Bronchial epithelial cell (primary cell): ENCODE measurements at places on chromosomes 13 and 19.

DNA sequence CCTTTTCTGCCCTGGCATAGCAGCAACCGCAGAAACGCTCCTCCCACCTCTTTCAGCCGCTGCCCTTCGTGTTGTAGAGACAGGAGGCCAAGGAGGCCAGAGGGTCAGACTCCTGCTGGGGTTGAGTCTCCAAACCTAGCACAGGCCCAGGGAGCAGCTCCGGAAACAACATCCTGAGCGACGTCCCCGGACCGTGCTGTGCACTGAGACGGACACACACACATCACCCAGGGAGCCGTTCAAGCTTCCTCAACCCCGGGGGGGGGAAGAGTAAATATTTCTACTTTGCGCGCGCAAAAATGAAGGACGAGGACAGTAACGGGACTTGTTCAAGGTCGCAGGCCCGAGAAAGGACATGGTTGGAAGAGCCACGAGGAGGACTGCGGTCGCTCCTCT, 657 bp downstream of the ZNF550 start:
- peak; percentile 8 for DNase-seq

GRCh38 chr19:50520822-50521465, 7.2 kb upstream of the ASPDH start:
- DNase-seq: no peak

- DNase-seq: peak; percentile 100
These were observed 380.8 kb downstream of the KCNRG start for GRCh38 chr13:50396001-50396400.

DNA sequence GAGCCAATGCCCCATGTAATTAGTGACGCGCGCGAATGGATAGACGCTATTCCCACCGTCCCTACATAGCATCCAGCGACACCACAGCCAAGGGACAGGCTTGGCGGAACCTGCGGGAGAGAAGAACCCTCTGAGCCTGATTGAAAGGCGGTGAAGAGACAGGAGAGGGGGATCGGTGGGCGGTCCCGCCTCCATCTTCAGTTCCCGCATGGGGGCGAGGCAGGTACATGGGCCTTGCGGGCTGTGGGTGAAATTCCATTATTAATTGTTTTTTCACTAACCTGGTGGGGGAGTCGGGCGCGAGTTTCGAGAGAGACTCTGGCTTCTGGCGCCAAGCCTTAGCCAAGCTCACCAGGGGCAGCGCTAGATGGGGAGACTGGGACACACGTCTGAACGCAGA, 8.4 kb upstream of the TEX101 start:
- DNase-seq: no peak

- peak; percentile 17 for DNase-seq
These were observed 27.9 kb downstream of the RCBTB2 start for GRCh38 chr13:48505012-48505411.

- peak; percentile 76 for DNase-seq
These were observed 194.5 kb downstream of the KATNAL1 start for GRCh38 chr13:30112602-30113435.

DNA sequence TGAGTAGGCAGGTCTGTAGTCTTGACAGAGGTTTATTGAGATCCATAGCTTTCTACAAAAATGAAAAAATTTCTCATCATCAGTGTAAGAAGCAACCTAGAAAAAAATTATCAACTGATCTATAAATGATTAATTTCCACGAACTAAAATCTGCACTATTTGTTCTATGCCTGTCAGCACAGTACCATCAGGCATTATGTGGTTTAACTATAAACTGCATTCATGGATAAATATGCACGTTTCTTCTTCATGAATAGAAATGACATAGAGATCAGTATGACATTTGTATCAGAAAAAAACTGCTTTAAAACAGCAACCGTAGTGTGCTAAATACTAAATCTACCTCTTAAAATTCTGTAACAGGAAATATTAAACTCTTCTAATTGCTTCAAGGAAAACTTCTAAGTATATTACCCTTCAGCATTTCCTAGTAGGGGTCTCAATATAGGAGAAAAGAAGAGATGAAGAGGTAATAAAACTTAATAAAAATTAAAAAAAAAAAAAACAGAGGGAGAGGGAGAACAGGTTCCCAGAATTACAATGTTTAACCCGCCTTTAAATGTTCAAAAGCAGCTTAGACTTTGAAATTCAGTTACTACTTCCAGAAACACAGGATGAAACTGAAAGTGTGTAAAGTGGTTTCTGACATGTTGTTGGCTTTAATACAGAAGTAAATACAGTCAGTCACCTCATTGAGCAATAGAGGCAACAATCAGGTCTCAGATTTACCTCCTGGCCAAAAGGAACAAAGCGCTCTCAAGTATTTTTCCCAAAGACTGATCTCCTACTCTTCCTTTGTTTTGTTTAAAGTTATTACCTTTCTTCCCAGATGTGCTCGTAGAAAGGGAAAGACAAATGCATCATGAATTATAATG, 144.4 kb downstream of the DIAPH3 start:
- peak; percentile 73 for DNase-seq

DNA sequence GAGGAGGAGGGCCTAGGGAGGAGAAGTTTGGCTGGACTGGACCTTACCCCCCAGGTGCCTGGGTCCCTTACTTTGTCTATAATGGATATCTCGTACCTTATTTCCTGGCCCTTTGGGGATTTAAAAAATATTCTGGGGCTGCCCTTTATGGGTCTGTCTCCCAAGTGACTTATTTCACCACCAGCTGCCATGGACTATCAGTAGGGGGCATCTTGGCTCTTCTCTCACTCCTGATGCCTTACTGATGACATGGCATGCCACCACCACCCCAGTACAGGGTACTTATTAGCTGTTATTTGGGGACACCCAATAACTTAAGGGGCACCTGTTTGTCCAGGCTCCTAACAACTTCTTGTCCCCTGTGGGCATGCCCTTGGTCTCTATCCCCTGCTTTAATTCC, 38.0 kb downstream of the NFIX start:
- DNase-seq: no peak

- peak; percentile 24 for DNase-seq
These were observed 390.8 kb downstream of the FOXO1 start for GRCh38 chr13:40275636-40276035.

DNA sequence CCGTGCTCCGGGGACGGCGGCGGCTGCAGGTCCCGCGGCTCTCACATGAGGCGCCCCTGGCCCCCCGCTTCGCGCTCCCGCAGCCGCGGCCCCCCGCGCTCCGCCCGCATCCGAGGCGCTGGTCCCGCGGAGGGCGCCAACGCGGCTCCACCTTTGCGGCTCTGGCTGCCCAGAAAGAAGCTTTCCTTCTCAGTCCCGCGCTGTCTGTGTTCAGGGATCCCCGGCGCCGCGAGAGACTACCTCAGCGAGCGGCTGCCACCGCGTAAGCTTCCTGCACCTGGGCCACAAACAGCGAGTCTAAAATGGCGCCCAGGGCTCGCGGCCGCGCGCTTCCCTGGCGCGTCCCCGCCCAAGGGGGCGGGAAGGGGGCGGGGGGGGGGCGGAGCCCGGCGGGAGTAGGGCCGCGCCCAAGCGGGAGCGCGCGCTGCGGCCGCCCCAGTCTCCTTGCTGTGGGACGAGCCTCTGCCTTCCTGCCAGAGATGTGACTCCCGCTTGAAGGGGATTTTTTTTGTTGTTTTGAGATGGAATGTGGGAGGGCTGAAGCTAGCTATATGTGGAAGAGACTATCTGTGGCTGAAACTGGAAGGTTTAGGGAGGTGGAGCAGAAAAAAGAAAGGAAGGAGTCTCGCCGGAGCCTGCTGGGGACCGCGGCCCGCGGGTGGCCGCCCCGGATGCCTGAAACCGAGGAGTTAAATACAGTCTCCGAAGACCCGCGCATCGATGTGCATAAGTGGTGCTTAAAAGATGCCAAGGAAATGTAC, at the start of gene FBXL3:
TSS of gene FBXL3 (minus strand) at position 299 of the 761 bp plus-strand sequence. CDS start 5,299 bp downstream, outside the sequence.
- DNase-seq: peak; percentile 75

- no peak for DNase-seq
These were observed 402.5 kb upstream of the PCDH9 start for GRCh38 chr13:67632590-67632989.

DNA sequence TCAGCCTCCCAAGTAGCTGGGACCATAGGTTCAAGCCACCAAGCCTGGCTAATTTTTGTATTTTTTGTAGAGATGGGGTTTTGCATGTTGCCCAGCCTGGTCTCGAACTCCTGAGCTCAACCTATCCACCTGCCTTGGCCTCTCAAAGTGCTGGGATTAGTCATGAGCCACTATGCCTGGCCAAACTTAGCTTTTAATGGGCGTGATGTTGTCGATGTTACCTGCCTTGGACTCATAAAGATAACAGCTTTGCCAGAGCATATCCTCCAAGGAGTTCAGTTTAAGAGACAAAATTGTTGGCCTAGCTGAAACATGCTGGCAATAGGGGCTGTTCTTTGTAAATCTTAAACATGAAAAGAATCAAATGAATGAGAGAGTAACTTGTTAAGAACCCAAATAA, 13.1 kb downstream of the POLR1D start:
- DNase-seq: no peak

DNA sequence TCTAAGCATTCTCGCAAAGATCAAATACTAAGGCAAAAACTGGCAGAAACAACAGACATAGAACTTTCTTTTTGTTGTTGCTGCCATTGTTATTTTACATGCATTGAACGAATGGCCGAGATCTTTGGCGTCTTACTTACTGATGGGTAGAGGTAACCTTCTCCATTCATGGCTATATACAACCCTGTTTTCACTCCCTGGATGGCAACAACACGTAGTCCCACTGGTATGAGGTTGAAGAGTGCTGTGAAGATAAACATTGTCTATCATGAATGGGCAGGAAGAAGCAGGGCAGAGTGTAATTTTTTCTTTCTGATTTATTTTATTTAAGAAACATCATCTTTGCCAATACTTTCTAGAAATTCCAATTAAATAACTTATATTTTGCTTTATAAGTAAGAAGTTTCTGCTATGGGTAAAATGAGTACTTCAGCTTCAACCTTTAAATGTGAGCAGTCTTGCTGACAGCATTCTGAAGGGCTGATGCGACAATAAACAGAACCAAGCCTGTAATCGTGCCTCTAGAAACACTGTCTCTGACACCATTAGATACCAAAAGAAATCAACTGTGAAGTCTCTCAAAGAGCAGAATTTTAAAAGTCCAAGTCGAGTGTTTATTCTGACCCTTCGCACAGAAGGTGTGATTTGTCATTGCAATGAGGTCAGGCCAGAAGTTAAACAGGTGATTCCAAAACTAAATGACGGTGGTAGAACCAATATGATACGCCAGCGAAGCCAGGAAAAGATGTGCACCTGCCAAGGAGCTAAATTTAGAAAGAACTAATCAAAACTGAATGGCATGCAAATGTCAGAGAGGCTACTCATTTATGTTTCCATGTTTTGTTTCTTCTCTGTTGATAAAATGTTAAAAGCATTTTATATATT, 416.4 kb downstream of the ITGBL1 start:
- no peak for DNase-seq

DNA sequence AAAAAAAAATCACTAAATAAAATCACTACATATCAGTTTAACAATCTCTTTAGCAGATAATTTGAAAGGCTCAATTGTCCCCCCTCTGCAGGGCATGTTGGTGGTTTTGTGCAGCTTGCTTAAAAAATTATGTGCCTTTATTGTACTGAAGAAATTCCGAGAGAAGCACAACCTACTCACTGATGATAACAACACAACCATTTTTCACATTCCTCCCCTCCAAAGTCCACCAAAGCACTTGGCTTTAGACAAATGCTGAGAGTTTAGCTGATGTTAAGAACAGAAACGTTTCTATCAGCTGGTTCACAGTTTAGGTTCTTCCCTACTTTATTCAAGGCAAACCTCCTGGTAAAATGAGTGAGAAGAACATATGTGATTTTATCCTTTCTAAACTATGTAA, 923 bp downstream of the DOCK9 start:
- no peak for DNase-seq

- no peak for DNase-seq
These were observed 51.5 kb downstream of the MCF2L start for GRCh38 chr13:113020323-113021080.

DNA sequence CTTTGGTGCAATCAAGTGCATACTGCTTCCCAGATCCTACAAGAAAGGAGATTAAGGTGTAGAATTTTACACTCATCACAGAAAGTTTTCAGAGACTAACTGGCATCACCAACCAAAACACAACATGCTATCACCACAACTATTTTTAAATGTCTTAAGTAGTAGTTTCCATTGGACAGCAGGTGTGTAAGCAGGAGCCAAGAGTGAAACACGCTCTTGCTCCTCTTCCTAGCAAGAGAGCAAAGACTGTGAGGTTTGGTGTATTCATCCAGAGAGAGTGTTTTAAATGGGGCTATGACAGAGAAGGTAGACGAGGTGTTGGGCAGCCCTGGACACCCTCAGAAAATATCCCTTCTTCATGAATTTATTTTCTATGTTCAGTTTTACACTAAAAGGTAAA, 12.5 kb upstream of the LILRA4 start:
- no peak for DNase-seq

DNA sequence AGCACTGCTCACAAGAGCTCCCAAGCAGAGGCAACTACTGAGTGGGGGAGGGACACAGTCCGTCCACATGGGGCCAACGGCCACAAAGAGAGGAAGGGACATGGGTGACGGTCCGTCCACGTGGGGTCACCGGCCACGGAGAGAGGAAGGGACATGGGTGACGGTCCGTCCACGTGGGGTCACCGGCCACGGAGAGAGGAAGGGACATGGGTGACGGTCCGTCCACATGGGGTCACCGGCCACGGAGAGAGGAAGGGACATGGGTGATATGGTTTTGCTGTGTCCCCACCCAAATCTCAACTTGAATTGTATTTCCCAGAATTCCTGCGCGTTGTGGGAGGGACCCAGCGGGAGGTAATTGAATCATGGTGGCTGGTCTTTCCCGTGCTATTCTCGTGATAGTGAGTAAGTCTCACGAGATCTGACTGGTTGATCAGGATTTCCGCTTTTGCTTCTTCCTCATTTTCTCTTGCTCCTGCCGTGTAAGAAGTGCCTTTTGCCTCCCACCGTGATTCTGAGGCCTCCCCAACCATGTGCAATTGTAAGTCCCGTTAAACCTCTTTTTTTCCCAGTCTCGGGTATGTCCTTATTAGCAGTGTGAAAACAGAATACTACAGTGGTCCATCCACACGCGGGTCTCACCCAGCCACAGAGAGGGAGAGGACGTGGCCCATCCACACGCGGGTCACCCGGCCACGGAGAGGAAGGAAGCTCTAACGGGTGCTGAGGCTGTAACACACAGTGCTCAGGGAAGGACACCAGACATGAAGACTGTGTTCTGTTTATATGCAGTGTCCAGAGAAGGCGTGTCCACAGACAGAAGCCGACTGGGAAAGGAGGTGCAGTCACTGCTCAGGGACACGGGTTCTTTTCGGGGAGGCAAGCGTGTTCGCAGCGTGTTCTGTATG, 48.5 kb downstream of the GAS6 start:
- no peak for DNase-seq

- no peak for DNase-seq
These were observed 36.5 kb upstream of the SACS start for GRCh38 chr13:23469951-23470421.

- DNase-seq: no peak
These were observed 125.0 kb downstream of the VWA8 start for GRCh38 chr13:41835871-41836270.

GRCh38 chr13:40387775-40388174, 278.7 kb downstream of the FOXO1 start:
- DNase-seq: no peak

- no peak for DNase-seq
These were observed 47.4 kb upstream of the KL start for GRCh38 chr13:32968793-32969192.
